Activated naive CD8-positive, alpha-beta T cell treated with anti-CD3 and anti-CD28 coated beads for 36 hours (primary cell): ENCODE measurements at places on chromosomes 3 and 15.

DNA sequence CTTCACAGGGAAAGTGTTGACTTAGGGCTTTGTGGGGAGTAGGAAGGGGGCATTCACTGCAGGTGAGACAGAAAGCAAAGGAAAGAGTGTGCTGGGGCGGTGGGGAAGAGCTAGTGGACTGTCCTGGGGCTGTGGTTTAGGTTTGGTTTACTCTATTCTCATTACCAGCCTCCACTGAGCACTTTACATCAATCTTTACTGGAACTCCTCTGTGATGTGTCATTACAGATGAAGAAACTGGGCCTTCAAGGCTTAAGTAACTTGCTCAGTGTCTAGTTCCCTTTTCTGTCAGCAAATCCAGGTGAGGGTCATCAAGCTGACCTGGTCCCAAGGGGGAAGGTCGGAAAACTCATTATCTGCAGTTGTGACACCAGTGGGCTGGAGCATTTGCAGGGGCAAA is 120.2 kb upstream of the PFN2 start:
- DNase-seq: no peak

- no peak for DNase-seq
Observed at GRCh38 chr3:160919942-160920341, 163.9 kb downstream of the PPM1L start.

GRCh38 chr3:114093016-114093380 is 36.5 kb downstream of the QTRT2 start:
- DNase-seq: no peak

DNA sequence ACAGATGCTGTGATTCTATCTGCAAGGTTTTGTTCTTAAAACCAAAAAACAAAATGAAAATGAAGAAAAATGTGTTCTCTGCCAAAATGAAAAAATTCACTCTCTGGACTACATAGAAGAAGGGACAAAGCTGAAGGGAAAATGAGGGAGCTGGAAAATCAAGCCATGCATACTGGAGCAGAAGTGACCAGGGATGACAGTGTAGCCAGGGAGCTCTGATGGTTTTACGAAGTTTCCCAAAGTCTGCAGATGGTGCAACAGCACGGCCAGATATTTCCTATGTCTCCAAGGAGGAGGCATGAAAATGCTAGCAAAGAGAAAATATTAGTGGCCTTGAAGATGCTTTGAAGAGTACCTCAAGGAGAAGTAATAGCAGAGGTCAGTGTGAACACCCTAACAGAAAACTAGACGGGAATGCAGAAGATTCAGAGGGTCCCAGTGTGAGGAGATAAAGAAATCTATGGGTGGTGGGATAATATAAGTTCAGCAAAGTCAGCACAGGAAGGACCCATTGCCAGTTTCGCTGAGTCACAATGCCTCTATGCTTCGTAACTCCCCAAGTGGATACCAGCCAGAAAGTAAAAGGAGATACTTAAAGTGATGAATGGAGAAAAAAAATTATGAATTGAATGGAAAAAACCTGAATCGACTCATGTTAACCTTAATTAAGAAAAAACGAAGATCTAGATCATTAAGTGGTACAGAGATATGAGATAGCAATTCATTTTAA is 39.0 kb upstream of the POMGNT2 start:
- DNase-seq: no peak
